ENCODE measurements at places on chromosomes 5 and 9.

DNA sequence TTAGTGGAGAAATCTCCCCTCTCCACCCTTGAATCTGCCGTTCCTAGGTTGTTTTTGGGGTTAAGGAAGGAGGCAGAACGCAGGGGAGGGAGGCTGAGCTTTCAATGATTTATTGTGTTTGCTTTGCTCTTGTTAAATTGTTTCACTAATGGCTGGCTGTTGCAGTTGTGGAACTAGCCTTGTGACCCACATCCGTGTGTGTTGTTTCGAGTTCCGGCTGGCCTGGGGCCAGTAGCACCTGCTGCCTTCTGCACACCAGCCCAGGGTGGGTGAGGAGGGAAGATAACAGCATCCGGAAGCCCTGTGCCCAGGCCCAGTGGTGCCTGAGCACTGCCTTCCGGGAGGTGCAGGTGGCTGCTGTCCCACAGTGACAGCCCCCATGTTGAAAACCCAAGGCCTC is 3.6 kb downstream of the ERGIC1 start:
- no peak for DNase-seq

- DNase-seq: no peak
These were observed 55.8 kb downstream of the RFK start for GRCh38 chr9:76338418-76338817.

DNA sequence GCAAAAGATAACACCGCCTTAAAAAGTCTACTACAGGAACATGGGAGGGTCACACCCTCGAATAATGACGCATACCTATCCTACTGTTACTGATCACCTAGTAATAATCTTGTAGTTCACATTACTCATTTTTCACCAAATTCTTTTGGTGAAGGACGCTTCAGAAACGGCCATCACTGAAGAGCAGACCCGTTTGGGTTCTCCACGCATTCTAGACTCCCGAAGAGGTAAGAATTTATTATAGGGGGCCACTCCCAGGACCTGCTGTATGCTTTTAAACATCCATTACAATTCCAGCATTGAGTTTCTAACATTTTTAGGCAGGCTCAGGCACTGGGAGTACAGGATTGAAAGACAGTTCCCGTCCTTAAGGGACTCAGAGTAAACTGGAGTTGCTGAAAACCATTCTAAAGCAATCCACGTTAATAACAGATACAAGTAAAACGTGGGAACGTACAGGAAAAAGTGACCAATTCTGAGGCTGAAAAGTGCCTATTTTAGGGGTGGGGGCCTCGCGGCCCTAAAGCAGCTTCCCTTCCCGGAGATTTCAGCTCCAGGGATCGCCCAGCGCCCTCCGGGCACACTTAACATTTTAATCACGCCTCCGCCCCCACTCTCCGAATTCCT is at the start of gene FER:
Gene FER, plus strand, starts transcription at position 124 of the 627 bp plus-strand sequence. CDS start 50,286 bp downstream, outside the sequence.
- no peak for DNase-seq

- DNase-seq: no peak
These were observed 30.0 kb downstream of the BTF3 start for GRCh38 chr5:73528248-73528647.

- no peak for DNase-seq
These were observed 20.8 kb upstream of the SLC6A3 start for GRCh38 chr5:1465966-1466471.

DNA sequence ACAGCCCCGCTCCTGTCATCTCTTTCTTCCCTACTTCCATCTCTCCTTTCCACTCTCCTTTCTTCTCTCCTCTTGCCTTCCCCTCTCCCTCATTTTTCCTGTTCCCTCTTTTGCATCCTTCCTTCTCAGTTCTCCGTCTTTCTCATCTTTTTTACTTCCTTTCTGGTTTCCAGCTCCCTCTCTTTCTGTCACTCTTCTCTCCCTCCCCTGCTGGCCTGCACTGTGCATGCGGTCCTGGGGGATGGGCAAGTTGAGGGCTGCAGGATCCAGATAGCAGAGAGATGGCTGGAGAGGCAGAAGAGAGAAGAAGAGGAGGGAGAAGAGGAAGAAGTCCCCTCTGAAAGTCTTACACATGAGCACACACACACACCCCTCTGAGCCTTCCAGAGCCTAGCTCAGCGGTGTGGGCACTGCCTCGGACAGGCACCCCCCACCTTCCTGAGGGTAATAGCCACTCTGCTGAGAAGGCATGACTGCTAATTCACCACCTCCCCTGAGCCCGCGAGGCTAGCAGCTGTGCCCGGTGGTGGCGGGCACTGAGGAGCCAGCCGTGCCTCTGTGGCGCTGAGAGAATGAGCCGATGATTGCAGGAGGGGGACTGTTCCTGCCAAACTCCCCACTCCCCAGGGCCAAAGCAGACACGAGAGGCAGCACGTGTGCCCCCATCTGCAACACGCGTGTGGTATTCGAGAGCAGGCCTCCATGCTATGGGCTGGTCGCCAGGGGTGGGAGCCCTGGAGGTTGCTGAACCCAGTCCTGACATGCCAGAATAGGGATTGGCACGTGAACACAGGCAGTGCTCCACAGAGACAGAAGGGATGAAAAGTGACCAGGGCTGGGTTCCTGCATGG is 3.7 kb upstream of the CAMK2A start:
- no peak for DNase-seq

GRCh38 chr5:61425918-61426317 is 93.9 kb downstream of the ZSWIM6 start:
- no peak for DNase-seq

- DNase-seq: no peak
These were observed 57.1 kb upstream of the CER1 start for GRCh38 chr9:14779566-14780022.

- no peak for DNase-seq
These were observed 263.9 kb downstream of the PAPPA start for GRCh38 chr9:116417464-116417863.

DNA sequence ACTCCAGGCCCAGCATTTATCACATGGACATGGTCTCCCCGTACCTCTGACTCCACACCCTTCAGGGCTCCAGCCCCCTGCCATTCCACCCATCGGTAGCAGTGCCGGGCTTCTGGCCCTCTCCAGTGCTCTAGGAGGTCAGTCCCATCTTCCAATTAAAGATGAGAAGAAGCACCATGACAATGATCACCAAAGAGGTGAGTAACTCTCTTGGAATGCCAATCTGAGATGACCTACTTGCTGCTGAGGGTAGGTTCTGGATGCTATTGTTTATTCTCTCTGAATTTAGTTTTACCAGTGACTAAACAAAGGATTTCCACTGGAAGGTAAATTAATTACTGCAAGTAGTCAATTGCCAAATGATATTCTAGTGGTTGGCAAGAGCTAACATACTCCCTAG is 80.8 kb downstream of the TLE4 start:
- DNase-seq: no peak

DNA sequence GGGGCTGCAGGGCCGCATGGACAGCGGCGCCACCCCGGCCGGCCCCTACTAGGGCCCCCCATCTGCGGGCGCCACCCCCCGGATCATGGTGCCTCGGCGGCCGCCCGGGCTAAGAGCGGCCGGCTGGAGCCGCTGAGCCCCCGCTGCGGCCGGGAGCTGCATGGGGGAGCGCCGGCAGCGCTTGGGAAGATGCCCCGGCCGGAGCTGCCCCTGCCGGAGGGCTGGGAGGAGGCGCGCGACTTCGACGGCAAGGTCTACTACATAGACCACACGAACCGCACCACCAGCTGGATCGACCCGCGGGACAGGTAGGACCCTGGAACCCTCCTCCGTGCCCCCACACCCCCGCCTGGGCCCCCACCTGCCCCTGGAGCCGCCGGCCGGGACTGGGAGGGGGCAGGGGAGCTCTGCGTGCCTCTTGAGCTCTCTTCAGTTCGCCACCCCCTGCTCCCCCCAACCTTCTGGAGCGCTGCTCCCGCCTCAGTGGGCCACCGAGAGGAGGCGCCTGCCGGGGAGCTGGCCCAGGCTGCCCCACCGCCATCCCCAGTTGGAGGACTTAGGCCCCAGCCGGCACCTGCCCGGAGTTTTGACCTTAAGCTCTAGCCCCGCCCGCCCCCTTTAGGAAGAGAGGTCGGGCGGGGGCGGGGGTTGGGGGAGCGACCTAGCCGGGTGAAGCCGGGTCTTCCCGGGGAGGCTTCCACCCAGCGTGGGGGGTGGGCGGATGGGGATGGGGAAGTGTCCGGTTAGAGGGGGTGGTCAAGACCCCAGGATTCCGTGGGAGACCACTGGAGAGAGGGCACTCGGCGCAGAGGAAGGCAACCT is 730 bp downstream of the WWC1 start:
- DNase-seq: no peak

GRCh38 chr5:35158622-35159369 is 71.5 kb downstream of the PRLR start:
- no peak for DNase-seq

DNA sequence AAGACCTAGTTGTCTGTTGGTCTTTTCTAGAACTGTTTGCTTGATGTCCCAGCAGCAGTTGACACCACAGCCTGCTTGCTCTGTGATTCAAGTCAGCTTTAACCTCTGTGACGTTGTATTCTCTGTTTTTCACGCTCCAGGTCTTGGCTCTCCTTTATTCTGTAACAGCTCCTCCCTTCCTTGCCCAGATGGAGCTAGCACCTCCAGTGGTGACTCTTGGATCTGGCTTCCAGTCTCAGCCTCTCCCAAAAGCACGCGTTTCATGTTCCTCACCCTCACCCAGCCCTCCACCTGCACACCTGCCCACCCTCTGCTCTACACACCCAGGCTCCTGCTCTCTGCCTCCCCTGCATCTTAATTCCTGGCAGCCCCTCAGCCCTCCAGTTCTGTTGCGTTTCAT is 50.6 kb downstream of the DMRT1 start:
- DNase-seq: no peak

DNA sequence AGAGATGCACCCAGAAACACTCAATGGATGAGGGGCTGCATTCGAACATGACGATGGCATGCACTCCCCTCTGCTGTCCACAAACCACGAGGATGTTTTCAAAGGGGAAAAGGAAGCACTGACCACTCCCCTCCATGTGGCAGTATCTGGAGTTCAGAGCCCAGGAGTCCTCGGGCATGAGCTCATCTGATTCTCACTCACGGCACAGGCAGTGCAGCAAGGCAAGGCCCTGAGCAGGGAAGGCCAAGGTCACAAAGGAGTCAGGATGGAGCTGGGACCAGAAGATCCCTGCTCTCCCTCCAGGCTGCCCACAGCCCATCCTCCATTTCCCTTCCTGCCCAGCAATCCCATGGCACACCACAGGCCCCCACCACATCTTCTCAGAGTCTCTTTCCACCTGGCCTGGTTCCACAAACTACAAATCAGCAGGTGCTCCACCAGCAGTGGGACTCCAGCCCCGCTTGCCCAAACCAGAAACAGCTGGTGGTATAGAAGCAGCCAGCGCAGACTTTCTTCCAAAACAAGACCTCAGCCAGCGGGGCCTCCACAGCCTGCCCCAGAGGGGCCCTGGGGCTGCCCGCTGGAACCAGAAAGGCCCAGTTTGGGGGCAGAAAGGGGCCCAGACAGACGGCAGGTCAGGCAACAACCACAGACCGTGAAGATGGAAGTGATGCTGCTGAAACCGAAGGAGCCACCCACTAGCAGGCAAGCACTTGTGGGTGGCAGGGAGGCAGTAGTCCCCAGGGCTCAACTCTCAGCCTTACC is 12.2 kb downstream of the TNIP1 start:
- no peak for DNase-seq

GRCh38 chr5:65808818-65809217 is 86.8 kb downstream of the NLN start:
- DNase-seq: no peak

- DNase-seq: peak; percentile 48
These were observed 271.9 kb downstream of the NSG2 start for GRCh38 chr5:174317256-174317894.

- DNase-seq: no peak
These were observed 45.5 kb upstream of the LRRC14B start for GRCh38 chr5:145585-146323.

DNA sequence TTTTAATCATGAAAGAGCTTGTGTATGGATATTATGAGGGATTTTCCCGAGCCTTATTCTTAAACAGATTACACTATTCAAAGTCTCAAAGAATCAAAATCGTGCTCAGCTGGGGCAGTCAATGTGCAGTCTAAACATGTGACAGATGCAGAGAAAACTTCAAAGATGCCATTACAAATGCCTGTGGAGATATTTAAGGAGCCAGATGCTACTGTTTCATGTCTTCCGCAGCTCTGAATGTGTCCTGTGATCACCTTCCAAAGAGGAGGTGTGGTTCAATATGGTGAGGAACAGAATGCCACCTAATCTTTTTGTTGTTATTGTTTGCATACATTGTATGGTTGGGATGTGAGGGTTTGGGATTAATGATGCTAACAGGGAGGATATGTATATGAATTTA is 593.3 kb upstream of the ARRDC3 start:
- DNase-seq: no peak

DNA sequence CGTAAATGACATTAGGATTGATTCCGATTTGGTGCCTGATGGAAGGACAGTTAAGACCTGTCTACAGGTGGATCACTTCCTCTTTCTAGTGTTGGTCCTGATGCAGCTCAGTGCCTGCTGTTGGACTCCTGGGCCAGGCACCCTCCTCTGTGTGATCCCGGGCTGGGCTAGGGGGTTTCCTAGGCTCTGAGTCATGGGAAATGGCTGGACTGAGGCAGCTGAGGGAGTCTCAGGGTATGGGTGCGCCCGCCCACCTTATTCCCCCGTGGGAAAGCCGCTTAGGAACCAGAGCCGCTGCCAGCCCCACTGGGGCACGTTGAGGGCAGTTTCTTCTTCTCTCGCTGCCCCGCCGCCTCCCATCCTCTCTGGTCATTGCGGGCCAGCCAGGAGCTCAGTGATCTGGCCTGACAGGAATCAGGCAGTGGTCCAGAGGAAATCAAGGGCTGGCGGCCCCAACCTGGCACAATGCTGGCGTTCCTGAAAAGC is 12.9 kb downstream of the TCF7 start:
- DNase-seq: no peak

- DNase-seq: no peak
These were observed 2.3 kb downstream of the SMIM3 start for GRCh38 chr5:150780816-150781221.

DNA sequence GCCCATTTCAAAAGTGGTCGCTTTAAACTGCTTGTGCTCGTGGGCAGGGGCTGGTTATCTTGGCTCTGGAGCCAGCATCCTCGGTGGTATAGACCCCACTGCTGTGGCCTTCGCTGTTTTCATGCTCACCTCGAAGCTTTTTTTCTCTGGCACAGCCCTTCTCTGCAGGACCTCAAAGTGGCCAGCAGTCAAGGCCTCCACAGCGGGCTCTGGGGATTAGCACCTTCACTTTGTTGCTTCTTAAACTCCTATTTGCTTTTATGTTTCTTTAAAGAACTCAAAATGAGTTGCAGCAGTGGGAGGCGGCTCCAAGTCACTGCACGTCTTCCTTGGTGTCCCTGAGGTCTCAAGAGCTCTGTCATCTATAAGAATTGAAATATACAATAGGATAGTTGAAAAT is 165.1 kb downstream of the CACNA1B start:
- DNase-seq: no peak

GRCh38 chr9:98881356-98881755 is 62.4 kb upstream of the COL15A1 start:
- no peak for DNase-seq

GRCh38 chr5:55540024-55540423 is 5.3 kb upstream of the PLPP1 start:
- no peak for DNase-seq

DNA sequence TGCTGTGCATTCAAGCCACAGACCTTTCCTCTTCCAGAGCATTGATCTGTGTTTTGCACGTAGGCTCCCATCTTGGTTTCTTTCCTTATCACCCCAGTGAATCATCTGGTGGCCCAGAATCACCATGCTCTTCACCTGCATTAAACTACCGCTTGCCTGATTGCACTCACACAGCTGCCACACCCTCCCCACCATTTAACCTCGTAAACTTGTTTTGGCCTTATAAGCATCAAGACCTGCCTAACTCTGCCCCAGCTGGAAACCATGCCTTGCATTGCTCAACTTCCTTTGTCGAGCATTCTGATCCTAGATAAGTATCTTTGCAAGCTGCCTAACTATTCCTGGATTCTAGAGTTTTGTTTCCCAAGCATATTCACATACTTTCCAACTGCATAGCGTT is 369.6 kb upstream of the SEMA6A start:
- DNase-seq: no peak
